ENCODE measurements at places on chromosomes 1 and 21.

DNA sequence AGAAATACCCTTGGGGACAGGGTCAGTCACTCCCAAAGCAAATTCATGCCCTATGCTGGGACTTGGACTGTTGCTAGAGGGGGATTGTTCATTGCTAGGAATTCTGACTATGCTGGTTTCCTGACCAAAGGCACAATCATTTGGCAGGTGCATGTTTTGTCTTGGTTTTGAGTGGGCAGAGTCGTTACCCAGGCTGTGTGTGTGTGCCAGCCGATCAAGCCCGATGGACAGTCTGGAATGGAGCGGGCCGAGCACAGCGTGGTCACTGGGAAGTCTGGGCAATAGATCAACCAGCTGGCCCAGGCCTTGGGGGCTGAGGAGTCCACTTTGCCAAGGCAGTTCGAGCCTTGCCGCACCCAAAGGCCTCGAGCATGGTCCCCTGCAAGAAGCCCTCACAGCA, 60.9 kb downstream of the HTR6 start:
- DNase-seq, result no peak

DNA sequence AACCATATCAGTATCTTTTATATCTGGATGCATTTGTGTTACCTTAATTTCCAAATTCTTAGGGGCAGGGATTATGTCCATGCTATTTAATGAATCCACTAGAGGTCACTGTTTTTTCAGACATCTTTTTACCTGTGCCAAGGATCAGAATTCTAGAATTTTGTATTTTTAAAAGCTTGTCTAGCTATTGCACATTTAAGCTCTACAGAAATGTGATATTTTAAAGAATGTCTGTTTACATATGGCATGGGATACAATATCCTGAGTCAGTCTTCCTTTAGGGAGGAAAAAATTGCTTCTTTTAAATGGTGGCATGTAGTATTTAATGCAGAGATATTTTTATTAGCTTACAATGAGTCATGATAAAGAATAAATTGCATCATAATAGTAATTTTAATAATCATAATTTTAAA, 11.3 kb downstream of the RPAP2 start:
- no peak for DNase-seq

DNA sequence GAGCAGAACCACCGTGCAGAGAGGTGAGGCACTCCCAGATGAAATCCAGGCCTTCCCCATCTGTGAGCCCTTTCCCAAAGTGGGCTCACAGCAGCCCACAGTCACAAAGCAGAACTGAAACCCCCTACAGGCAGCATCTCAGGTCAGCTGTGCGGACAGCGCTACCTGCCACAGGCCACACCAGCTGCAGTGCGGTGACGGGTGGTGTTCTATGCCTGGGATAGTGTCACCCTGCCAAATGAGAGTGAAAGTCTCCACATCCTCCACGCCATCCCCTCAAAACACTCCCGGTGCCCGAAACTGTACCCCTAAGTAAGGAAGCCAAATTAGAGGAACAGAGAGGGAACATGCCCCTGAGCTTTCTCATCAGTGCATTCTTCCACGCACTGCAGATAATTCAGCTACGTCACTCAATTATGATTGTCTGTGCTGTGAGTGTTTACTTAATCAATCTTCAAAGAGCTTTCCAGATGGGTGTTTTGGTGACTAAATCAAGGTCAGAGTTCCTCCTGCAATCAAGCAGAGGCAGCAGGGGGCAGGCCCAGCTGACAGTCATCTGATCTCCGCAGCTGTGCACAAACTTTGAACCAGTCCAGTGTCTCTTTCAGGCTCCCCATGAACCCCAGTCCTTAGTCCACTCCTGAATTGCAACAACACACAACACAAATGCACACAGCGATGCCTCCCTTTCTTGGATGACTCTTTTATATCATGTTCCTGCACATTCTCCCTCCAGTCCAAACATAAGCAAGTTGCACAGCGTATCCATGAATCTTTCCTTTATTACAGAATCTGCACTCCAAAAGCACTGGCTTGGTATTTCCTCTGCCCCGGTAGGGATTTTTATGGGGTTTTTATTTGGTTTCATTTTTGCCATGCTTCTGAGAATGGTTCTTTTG, 150.0 kb downstream of the TOMM20 start:
- no peak for DNase-seq

DNA sequence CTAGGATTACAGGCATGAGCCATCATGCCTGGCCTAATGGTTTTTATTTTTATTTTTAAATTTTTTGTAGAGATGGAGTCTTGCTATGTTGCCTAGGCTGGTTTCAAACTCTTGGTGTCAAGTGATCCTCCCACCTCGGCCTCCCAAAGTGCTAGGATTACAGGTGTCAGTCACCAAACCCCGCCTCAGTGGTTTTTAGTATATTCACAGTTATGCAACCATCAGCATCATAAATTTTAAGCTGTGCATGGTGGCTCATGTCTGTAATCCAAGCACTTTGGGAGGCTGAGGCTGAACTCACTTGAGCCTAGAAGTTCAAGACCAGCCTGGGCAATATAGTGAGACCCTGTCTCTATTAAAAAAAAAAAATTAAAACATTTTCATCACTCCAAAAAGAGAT, 28.6 kb downstream of the PIK3CD start:
- DNase-seq, result no peak

GRCh38 chr1:40183055-40183710, 22.0 kb downstream of the RLF start:
- no peak for DNase-seq

DNA sequence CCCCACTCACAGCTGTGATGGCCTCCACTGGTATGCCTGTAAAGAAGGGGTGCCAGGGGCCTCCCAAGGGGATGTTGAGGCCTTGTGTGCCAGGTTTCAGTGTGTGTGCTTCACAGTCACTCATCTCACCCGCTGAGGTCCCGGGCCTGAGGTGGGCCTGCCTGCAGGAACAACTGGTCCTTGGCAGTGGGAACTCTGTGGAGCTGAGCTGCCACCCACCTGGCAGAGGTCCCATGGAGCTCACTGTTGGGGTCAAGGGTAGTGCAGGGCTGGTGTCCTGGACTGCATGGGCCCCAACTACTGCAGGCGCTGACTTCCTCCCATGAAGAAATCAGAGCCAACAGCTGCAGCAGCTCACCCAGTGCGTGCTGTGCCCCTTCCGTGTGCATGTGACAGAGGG, 17.3 kb upstream of the ZNF678 start:
- DNase-seq, result no peak
